ENCODE measurements at places on chromosomes 2 and 18.
A peak's percentile ranks its signal among the peaks of the same experiment; 100 is the strongest.

DNA sequence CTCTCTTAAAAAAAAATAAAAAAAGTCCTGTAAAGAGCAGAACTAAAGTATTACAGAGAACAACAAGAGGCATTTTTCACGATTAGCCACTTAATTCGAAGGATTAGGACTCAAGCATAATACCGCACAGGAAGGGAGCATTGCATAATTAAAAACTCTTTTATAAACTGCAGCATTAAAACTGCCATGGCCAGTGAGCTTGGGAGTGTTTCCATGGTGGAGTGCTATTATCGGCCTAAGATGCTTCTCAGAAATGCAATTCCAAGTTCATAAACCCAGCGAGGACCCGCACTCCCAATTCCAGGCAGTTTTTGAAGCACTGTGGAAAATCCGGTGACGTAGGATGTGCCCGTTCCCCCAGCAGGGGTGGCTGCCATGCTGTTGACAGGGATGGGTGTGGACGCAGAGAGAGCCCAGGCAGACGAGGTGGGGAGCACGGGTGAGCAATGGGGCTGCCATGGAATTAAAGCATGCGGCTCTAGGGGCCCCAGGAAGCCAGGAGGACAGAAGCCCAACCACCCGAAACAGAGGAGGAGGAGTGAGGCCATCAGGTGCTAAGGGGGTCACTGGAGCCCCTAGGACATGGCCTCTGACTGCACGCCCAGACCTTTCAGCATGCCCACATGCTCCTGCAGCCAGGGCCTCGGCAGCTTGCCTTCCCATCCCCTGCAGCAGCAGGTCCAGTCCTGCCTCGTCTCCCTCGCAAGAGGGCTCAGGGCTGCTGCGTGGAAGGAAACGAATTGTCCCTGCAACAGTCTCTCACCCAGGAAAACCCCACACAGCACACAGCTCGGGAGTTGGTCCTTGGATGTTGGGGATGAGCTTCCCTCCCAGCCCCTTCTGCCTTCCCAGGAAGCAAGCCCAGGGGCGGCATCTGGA lies 233.4 kb downstream of the NDUFA10 start:
- H3K36me3 ChIP-seq, result no peaks in the 10 kb centered on the region
- H3K4me3 ChIP-seq, result no peak overlapping the region
- H3K27me3 ChIP-seq, result peaks cover 4% of the 10 kb centered on the region

DNA sequence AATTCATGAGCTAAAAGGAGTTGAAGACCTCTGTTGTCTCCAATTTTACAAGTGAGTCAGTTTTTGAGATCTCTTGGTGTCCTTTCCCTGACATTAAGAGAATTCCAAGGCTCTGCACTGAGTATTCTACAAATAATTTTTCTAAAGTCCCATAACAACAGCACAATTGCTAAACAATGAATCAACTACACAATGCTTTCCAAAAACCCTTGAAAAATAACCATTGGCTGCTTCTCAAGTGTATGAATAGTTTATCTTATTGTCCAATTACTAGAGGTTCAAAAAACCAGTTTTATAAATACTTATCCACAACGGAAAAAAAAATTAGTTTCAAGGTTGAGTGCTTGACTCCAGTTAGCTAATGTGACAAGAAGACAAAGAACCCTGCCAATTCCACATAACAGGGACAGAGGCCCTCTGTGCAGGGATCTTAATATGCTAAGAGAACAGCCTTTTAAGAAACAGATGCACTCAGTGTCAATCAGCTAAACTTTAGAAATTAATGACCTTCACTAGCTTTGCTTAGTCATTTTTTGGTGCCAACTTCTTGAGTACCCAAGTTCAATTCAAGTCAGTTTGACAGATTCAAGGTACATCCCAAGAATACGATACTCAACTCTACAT lies 266.6 kb upstream of the CYP26B1 start:
- H3K4me1 ChIP-seq, result no peaks in the 10 kb centered on the region
- H3K36me3 ChIP-seq, result peaks cover 2% of the 10 kb centered on the region
- no peak overlapping the region for H3K27ac ChIP-seq
- H3K4me3 ChIP-seq, result no peak overlapping the region
- no peak for DNase-seq

GRCh38 chr2:171807119-171807518 lies 86.9 kb downstream of the SLC25A12 start:
- no peaks in the 10 kb centered on the region for H3K27me3 ChIP-seq
- H3K36me3 ChIP-seq, result peaks cover 40% of the 10 kb centered on the region
- peak overlapping the region; percentile 8 for H3K27ac ChIP-seq
- H3K4me3 ChIP-seq, result no peak overlapping the region
- H3K4me1 ChIP-seq, result no peaks in the 10 kb centered on the region

- peaks cover 18% of the 10 kb centered on the region for H3K27me3 ChIP-seq
- H3K4me3 ChIP-seq, result no peak overlapping the region
- H3K36me3 ChIP-seq, result peaks cover 12% of the 10 kb centered on the region
- H3K27ac ChIP-seq, result no peak overlapping the region
- peaks cover 5% of the 10 kb centered on the region for H3K4me1 ChIP-seq
- DNase-seq, result no peak
Observed at GRCh38 chr2:230823264-230823964, 41.3 kb upstream of the ITM2C start.

- peaks cover 5% of the 10 kb centered on the region for H3K36me3 ChIP-seq
- no peak for DNase-seq
- H3K27me3 ChIP-seq, result peaks cover 2% of the 10 kb centered on the region
- H3K27ac ChIP-seq, result no peak overlapping the region
Observed at GRCh38 chr2:98472961-98473746, 28.5 kb downstream of the INPP4A start.

- H3K4me3 ChIP-seq, result peak overlapping the region; percentile 90
- H3K36me3 ChIP-seq, result peaks cover 4% of the 10 kb centered on the region
- H3K4me1 ChIP-seq, result peaks cover 15% of the 10 kb centered on the region
- no peak for DNase-seq
- H3K27me3 ChIP-seq, result no peaks in the 10 kb centered on the region
- peak overlapping the region; percentile 97 for H3K27ac ChIP-seq
Observed at GRCh38 chr2:121754851-121755236, 607 bp upstream of the TSN start.

DNA sequence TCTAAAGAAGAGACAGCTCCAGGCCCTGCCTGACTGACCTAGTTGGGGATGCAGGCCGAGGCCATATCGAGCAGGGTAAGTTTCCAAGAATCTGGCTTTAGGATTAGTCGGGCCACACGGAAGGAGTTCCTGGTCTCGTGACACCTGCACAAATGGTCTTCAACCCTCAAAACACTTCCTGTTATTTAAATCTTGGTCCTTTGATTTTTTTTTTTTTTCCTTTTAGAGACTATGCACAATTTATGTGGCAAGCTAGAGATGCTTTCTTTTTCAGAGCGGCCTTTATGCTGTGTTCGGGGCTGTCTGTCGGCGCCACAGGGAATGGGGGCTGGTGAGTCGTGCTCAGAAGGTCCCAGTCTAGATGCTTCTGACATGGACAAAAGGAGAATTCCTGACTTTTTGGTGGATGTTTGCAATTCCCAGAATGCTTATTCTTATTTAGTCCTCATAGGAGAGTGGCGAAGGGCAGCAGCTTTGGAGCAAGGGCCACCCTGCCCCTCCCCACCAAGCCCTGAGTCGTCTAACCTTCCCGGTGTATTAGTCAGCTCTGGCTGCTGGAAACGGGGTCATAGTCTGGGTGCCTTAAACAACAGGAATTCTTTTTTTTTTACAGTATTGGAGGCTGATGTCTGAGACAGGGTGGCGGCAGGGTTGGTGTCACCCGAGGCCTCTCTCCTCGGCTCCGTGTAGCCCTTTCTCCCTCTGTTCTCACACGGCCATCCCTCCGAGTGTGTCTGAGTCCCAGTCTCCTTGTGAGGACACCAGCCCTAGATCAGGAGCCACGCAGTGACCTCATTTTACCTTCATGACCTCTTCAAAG lies 27.4 kb downstream of the HPCAL1 start:
- H3K36me3 ChIP-seq, result peaks cover 10% of the 10 kb centered on the region
- DNase-seq, result no peak
- peaks cover 74% of the 10 kb centered on the region for H3K4me1 ChIP-seq
- H3K27me3 ChIP-seq, result no peaks in the 10 kb centered on the region
- peak overlapping the region; percentile 85 for H3K4me3 ChIP-seq

DNA sequence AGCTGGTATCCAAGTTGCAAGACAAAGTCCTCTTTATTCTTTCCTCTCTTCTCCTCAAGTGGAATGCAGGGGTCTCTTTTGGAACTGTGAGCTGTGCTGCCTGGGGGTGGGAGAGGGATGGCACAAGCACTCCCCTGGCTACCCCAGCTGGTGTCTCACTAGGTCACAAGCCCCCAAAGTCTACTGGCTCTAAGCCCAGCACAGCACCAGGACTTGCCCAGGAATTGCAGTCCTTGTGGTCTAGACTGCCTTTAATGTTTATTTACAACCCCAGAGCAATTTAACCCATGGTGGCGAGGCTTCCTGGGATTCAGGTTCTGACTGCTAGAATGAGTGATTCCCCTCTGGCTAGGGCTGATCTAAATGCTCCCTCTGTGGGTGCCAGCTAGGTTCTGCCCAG lies 199.0 kb upstream of the STK17B start:
- peaks cover 2% of the 10 kb centered on the region for H3K27me3 ChIP-seq
- H3K4me3 ChIP-seq, result no peak overlapping the region
- no peak for DNase-seq
- H3K36me3 ChIP-seq, result peaks cover 4% of the 10 kb centered on the region

DNA sequence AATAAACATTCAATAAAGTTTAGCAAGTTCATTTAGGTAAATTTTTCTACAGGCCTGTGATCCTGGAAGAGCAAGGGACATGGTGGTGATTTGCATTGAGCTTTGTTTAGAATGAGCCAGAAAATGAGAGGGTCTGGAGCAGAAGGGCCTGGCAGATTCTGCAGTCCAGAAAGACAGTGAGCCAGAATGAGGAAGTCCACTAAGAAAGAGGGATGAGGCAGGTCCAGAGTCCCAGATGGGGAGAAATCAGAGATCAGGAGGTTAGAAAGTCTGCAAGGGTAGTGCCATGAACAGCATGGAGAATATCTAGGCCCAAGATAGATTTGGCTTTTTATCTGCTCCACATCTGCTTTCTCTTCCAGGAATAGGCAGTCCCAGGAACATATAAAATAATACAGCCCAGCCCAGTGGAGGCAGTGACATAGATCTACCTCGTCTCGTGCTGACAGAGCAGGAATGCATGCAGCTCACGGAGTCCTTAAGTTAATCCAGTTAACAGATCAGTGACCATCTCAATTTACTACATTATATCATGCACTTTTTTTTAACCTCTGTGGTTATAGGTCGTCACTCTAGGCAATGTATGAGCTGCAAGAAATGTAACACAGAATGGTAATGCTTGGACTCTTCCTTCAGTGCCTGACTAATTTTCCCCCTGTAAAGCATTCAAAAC lies 429.0 kb downstream of the SUCLG1 start:
- no peak overlapping the region for H3K4me3 ChIP-seq
- no peak overlapping the region for H3K27ac ChIP-seq
- no peaks in the 10 kb centered on the region for H3K27me3 ChIP-seq
- no peak for DNase-seq
- peaks cover 3% of the 10 kb centered on the region for H3K4me1 ChIP-seq

- H3K4me3 ChIP-seq, result no peak overlapping the region
- H3K27ac ChIP-seq, result no peak overlapping the region
- DNase-seq, result no peak
- H3K27me3 ChIP-seq, result no peaks in the 10 kb centered on the region
Observed at GRCh38 chr18:6994056-6994770, 123.4 kb downstream of the LAMA1 start.

GRCh38 chr2:69943843-69944525 lies 17.4 kb downstream of the ASPRV1 start:
- H3K27me3 ChIP-seq, result no peaks in the 10 kb centered on the region
- H3K4me1 ChIP-seq, result peaks cover 8% of the 10 kb centered on the region
- H3K4me3 ChIP-seq, result no peak overlapping the region
- H3K27ac ChIP-seq, result no peak overlapping the region
- peaks cover 16% of the 10 kb centered on the region for H3K36me3 ChIP-seq

Measured in memory B cell (primary cell).